Activated T-helper 1 cell treated with Interleukin-2 at 50 U/mL for 16 hours (primary cell): ENCODE measurements at places on chromosomes 12 and 14.
A peak's percentile ranks its signal among the peaks of the same experiment; 100 is the strongest.

DNA sequence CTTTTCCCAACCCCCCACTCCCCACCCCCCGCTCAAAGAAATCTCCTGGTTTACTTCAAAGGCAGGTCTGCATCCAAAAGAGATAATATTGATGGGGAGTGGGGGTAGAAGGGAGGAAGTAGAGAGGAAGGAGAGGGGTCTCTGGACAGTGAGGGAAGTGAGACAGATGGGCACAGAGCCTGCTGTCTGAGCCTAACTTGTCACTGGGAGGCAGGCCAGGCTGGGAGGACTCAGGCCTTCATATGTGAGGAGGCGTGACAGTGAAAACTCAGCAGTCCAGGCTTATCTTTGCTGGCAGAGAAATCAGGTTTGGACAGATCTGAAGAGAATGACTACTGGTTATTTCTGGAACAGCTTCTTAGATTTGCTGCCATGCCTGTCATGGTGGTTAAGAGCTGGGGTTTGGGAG lies 192.3 kb downstream of the NUAK1 start:
- no peak for DNase-seq

DNA sequence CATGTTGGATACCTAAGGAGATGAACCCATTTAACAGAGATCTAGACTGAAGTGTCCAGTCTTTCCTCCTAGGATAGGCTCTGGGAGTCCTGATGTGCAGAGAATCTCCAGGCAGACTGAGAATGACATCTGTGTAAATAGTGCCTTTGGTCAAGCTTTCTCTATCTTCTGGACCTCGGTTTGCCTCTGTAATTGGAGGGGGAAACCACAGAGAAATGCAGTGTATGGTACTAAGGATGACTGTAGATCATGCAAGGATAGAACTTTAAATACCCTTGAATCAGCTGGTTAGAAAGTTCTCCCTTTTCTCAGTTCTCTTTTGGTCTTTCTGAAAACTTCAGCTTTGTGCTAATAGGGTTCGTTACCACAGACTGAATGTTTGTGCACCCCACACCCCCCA lies 112.2 kb downstream of the PTPN11 start:
- no peak for DNase-seq

DNA sequence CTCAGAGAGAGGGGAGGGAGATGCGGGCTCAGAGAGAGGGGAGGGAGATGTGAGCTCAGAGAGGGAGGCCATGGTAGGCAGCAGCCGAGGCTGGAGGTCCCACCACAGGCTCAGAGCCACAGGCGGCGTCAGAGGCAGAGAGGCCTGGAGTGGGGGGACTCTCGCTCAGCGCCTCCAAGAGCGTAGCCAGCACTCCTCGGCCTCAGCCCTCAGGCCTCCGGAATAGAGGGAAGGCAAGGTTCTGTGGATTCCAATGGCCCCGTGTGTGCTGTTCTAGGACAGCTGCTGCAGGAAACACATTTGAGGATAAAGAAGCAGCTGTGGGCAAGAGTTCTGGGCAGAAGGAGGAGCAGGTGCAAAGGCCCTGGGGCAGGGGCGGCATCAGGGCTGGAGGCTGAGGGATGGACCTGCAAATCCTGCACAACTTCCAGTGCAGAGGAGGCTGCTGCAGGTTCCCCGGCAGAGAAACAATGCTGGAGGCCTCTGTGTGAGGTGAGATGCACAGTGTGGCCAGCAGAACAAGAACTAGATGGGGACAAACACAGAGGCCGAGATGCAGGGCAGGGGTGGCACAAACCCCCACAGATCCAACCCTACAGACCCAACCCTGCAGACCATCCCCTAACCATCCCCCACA lies 59.1 kb upstream of the GALNT9 start:
- DNase-seq, result no peak

GRCh38 chr14:65471038-65471878 lies 58.7 kb downstream of the FUT8 start:
- no peak for DNase-seq

- DNase-seq, result no peak
These were observed 7.5 kb downstream of the APPL2 start for GRCh38 chr12:105228494-105228893.

GRCh38 chr12:119375883-119376190 lies 41.3 kb downstream of the CCDC60 start:
- DNase-seq, result no peak

DNA sequence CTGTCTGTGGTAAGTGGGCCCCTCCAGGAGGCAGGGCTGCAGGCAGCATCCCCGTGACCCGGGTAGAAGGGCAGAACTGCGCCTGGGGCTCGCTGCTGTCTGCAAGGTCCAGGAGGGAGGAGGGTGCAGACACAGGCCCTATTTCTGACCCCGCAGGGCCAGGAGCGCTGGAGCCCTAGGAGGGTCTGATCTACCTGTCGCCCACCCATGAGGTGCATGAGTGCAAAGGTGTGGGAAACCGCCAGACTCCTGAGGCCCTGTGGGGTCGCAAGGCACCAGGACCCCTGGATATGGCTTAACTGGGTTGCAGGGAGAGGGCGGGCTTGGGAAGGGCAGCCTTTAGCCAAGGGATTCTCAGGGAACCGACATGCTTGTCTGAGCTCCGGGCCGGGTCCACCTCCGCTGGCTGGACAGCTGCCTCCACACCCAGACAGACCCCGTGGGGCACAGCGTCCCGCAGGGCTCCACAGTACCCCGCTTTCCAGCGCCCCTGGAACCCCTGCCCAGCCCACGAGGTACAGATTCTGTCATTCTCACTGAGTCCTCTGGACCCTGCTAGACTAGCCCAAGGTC lies 72.9 kb upstream of the TSPAN11 start:
- no peak for DNase-seq

GRCh38 chr12:22538311-22538710 lies 6.0 kb downstream of the C2CD5 start:
- DNase-seq, result no peak

GRCh38 chr12:780750-781379 lies 28.5 kb downstream of the WNK1 start:
- no peak for DNase-seq

DNA sequence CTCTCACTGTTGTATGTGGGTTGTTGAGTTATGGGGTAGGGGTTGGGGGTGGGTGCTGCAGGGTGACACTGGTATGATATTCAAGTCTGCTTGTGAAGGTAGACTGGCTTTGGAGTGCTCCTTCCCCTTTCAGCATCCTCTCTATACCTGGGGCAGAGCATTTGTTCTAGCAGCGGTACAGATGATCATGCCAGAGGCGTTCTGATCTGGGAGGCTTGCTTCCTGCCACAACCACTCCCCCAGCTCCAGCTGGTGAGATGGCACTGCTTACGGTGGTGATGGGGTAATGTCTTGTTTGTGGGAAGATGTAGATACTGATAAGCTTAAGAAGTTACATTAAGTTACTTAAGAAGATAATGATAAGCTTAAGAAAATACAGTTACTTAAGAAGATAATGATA lies 131.8 kb downstream of the ERC1 start:
- DNase-seq, result peak; percentile 17

DNA sequence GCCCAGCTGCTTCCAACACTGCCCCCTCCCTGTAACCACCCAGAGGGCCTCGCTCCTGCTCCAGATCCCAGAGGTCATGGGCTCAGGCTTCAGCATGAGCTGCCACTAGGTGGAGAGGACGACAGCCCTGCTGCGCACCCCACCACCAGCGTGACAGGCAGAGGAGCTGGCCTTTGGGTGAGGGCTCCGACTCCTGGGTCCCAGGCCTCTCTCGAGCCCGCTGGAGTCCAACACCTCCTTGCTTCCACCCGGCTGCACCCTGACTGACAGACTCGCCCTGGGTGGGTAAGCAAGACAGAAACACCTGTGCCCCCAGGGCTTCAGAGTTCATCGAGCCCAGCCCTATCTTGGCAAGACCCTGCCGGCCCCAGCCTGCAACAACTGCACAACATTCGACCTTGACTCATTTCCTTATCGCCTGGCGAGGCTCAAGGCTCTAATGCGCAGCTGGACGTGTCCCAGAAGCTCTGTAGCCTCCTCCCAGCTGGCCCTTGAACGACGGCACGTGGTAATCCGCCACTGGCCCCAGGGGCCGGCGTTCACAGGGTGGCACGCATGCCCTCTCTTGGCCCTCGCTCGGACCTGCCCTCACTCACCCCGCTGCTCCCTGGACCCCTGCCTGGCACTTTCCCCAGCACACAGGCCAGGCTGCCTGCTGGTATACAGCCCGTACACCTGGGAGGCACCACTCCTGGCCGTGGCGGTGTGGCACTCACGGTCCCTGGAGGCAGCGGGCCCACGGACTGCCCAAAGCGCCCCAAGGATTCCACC lies 28.0 kb downstream of the VPS37B start:
- no peak for DNase-seq

DNA sequence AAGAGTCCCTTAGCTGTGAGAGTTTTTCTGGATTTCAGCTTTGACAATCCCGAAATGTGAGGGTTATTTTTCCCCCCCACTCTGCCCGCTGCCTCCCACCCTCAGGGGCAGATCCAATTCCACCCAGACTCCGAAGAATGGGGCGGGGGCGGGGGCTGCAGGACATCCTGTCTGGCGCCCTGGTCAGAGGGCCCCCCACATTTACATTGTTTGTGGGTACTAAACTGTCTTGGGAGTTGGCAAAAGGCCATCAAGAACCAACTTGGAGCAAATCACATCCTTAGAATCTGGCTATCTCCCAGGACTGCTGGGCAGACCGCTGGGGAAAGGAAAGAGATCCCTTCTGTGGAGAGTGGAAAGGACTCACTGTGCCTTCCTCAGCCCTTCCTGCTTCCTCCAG lies 2.4 kb downstream of the EMP1 start:
- no peak for DNase-seq

DNA sequence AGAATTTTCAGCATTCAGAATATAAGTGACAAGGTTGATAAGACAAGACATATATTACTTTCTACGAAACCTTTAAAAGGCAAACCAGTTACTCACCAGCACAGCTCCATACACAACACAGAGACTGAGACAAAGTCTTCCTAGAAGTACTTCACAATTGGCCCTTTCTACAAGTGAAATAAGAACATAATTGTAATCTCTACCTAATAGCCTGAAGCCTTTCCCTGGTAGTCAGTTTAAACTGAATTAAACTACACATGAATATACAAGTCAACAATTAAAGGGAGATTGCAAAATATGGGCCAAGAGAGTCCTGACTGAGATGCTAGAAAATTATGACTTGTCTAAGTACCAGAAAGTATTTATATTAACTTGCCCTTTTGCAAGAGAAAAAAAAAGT lies 95.9 kb downstream of the PUS7L start:
- no peak for DNase-seq

- no peak for DNase-seq
These were observed 122.8 kb downstream of the TTC7B start for GRCh38 chr14:90693413-90693812.

DNA sequence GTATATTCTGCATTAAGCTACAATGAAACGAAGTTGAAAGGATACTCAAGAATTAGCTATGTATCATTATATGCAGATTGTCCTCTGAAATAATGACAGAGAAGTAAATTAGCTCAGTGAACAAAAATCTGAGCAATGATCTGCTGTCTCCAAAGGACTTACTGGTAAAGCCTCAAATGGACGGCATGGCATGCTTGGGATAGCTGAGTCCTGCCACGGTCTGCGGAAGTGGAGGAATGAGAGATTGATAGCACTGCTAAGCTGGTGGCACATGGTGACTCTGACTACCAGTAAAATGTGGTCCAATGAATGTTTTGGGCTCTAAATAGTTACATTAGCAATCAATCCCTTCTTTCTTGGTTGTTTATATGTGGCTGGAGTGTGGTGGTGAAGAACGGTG lies 3.7 kb upstream of the DENND5B start:
- DNase-seq, result no peak

GRCh38 chr12:52156757-52157565 lies 34.9 kb downstream of the KRT80 start:
- DNase-seq, result peak; percentile 50

DNA sequence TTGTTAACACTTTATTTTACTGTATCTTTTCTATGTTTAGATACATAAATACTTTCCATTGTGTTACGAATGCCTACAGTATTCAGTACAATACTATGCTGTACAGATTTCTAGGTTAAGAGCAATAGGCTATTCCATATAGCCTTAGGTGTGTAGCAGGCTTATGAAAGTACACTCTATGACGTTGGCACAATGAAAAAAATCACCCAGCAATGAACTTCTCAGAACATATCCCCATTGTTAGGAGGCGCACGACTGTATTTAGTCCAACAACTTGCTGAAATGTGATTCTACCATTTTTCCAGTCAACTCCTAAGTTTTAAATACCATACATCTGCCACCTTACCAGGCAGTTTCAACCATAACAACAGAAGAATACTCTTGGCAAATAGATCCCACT lies 1.8 kb downstream of the PARP11 start:
- DNase-seq, result no peak

DNA sequence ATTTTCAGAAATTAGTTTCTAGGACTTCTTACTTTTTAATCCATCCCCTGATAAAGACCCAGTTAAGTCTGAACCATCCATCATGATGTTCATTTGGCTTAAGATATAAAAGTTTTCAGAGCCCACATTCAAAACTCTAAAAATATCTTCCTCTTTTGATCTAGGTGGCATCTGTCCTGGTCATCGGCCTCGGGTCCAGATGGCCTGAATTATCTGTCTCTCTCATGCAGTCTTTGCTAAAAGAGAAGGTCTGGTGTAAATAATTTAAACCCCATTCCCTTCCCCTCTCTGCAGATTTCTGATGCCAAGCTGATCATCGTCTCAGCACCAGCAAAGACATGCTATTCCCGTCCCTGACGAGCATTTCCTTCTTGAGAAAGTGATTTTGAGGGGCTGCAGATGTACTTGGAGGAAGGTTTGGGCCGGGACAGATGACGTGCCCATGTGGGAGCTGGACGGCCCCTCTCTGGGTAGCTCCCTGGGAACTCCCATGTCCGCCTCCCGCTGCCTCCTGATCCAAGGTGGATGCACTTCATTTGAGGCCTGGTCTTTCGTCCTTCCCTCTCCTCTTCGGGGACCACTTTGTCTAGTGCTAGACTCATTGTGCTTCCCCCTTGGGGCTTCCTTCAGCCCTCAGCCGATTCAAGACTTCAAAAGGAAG lies 173.0 kb upstream of the PRMT8 start:
- DNase-seq, result no peak

DNA sequence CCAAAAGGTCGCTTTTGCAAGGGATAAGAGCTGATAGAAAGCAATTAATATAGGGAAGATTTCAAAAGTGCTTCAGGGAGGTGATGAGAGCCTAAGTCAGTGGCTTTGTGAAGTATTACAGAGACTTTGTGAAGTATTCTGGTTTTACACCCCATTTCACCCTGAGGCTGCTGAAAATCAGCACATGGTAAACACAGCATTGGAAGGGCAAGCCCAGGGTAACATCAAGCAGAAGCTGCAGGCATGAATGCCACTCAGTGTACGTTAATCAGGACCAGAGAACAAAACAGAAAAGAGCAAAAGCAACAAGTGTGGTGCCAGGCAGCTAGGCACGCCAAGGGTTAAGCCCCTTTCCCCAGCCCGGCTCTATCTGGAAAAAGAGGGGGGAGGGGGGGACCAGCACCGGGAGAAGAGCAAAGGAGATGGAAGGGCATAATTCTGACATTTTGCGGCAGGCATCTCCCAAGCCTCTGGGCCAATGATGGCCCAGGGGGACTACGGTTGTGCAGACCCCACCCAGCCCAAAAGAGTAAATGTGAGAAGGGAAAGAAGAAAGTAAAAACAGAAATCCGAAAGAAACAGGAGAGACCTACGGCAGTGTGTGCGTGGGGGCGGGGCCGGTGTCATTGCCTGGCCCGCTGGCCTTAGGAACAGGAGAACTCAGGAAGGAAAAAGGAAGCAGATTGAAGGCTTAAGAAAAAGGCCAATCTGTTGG lies 58.9 kb downstream of the DHRS2 start:
- no peak for DNase-seq

GRCh38 chr12:104844123-104844522 lies 114.0 kb downstream of the SLC41A2 start:
- DNase-seq, result no peak

GRCh38 chr14:75861161-75861621 lies 120.6 kb downstream of the TGFB3 start:
- DNase-seq, result no peak

GRCh38 chr12:1531654-1532374 lies 62.6 kb downstream of the FBXL14 start:
- no peak for DNase-seq
